ENCODE measurements at places on chromosomes 7 and 10.

DNA sequence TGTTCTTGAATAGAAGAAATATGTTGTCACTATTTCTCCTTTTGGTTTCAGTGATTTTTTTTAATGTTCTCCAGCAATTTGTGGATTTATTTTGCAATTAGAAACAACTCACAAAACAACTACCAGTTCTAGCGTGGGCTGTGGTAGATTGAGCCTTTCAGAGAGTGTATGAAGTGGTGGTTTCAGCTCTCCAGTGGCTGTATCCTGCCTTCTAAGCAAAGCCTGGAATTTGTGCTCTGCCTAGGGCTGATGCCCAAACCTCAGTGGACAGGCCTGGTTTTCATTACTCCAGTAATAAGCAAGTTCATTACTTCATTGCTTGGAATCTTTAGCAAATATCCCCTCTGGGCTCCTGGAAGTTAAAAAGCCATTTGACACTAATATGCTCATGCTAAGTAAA is 35.9 kb downstream of the APBB1IP start:
- DNase-seq, result no peak

GRCh38 chr10:68251151-68251550 is 19.2 kb upstream of the ATOH7 start:
- DNase-seq, result no peak

- no peak for DNase-seq
Measured at GRCh38 chr10:97850446-97850845, 803 bp downstream of the GOLGA7B start.

DNA sequence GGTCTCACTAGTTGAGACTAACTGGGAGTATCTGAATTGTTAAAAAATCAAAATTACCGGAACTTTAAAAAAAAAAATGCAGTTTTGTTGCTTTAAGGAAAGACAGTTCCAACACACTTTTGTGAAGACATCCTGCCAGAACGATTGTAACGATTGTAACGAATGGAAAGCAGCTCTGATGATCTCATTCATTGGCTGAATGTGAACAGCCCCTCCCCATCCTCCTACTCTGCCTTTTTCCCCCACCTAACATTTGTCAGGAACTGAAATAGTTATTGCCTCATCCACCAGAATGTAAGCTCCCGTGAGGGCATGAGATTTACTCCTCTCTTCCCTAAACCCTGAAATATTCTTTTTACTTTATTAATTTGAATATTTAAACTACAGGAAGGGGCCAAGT is 23.1 kb upstream of the ZC3HAV1L start:
- peak; percentile 28 for DNase-seq

DNA sequence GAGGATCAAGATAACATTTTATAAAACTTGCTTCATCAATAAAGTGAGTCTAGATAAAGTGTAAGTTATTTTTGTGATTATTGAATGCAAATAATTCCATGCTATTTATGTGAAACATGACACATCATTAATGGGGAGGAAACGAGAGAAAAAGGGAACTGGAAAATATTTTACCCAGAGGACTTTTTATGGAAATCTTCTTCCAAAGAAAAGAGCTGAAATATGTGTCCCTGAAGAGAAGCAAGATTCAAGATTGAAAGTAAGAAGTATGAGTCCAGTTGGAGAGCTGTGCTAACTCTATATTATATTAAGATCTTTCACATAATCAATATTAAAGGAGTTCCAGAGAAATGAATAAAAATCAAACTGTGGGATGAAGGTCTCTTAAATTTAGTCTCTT is 1361.8 kb downstream of the GATA3 start:
- DNase-seq, result no peak

DNA sequence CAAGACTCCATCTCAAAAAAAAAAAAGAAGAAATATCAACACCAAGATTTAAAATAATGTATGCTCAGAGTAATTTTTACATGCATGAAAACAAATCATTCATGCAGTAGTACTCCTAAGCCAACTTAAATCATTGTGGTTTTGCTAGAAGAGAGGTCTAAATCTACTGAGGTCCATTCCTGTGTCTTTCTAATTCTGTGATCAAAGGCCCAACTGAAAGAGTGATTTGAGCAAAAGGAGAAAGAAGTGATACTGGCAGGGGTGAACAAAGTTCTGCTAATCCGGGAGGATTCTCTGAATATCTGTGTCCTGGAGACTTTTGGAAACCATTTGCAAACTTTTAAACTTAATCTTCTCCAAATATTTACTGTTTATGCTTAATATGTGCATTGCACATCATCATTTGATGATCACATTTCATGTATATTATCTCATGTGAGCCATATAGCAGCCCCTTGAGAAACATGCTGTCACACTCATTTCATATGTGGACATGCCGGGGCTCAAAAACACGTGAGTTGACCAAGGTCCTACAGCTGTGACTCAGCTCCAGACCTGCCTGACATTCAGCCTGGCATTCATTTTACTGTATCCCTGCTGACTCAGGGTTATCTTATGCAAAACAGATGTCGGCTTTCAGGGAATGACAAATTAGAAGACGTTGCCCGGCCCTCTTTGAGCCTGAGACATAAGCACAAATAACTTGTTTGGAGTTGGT is 76.4 kb downstream of the FAM107B start:
- peak; percentile 10 for DNase-seq

- DNase-seq, result no peak
Measured at GRCh38 chr10:60288256-60288655, 101.4 kb downstream of the ANK3 start.

- peak; percentile 34 for DNase-seq
Measured at GRCh38 chr10:7085913-7086589, 324.8 kb downstream of the SFMBT2 start.

- peak; percentile 73 for DNase-seq
Measured at GRCh38 chr10:34397324-34397723, 417.8 kb downstream of the PARD3 start.

- peak; percentile 1 for DNase-seq
Measured at GRCh38 chr7:49001610-49002033, 77.3 kb downstream of the CDC14C start.

- DNase-seq, result no peak
Measured at GRCh38 chr10:18202680-18203460, 62.6 kb downstream of the CACNB2 start.

DNA sequence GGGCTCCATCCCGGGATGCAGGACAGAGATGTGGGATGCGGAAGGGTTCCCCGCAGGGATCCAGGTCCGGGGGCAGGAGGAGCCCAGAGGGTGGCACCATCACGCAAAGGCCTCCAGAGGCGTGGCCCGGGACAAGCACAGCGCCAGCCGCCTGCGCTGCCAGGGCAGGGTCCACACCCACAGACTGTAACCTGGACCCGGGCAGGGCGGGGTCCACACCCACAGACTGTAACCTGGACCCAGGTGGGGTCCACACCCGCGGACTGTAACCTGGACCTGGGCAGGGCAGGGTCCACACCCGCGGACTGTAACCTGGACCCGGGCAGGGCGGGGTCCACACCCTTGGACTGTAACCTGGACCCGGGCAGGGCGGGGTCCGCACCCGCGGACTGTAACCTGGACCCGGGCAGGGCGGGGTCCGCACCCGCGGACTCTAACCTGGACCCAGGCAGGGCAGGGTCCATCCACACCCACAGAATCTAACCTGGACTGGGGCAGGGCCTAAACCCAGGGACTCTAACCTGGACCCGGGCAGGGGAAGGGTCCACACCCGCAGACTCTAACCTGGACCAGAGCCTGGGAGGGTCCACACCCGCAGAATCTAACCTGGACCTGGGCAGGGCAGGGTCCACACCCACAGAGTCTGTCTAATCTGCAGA is 37.5 kb upstream of the SUN1 start:
- no peak for DNase-seq
